ENCODE measurements at places on chromosomes 2 and 18.

DNA sequence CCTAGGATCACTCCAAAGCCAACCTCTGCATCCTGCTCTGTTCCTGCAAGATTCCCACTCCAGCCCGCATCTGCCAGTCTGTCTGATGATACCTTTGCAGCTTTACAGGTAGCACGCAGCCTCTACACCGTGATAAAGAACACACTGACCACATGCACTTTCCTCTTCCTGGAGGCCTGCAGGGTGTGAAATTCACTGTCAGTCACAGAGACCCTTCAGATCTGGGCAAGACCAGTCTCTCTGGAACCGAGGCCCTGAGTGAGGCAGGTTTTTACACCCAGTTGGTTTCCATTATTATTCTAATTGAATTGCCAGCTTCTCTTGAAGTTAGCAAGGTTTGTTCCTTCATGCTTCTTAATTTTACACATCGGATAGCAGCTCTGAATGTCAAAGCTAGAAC, 30.5 kb upstream of the TWIST2 start:
- DNase-seq, result no peak

GRCh38 chr2:187302116-187302515, 145.9 kb downstream of the CALCRL start:
- peak; percentile 46 for DNase-seq

GRCh38 chr2:29329899-29330298, 214.7 kb downstream of the CLIP4 start:
- DNase-seq, result no peak

GRCh38 chr18:55251254-55251971, 292.2 kb upstream of the CCDC68 start:
- no peak for DNase-seq
